ENCODE measurements at places on chromosomes 3 and 15.

DNA sequence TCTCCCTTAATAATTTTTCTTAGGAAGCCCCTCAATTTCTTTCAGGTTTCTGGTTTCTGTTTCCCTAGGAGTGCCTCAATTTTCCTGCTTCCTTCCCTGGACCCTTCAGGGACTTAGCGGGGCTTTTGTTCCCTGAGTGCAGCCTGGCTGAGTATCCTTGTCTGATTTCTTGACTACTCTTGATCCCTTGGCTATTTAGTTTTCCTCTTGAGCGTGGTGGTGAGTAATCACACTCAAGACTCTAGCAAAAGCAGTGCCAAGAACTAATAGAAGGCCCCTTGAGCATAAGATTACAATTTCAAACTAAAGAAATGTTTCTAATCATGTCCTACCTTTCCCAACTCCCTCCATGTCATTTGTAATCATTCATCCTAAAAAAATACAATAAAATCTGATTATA is 94.3 kb upstream of the C3orf80 start:
- no peak for DNase-seq

DNA sequence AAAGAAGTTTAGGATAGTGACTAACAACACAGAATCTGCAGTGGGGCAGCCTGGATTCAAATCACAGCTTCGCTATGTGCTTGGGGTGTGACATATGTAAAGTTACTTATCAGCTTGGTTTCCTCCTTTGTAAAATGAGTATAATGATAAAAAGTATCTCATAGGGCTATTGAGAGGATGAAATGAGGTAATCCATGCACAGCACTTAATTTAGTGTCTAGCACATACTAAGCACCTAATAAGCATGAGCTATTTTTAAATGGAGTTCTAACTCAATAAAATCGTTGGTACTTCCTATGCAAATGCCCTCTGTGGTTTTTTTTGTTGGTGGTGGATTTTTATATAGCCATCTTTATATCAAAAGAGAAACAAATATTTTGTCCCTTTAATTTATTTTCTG is 503.8 kb downstream of the MECOM start:
- DNase-seq, result no peak

DNA sequence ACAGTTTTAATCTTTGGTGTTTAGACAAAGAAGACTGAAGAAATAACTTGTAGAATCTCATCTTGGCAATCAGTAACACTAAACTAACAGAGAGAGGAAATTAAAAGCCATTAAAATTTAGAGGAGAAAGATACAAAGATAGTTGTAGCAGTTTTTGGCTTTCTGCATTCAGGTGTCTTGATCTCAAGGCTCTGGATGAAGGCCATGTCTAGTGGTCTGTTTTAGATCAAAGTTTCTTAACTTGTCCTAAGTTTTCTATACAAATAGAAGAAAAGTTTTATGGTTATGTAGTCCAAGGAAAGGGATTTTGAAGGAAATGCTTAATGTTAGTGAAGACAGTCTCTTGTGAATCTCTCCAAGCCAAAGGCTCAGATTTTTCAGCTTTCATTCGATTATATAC is 222.9 kb downstream of the BCHE start:
- DNase-seq, result no peak

- DNase-seq, result no peak
These were observed 6.8 kb downstream of the CHSY1 start for GRCh38 chr15:101244889-101245668.

Measured in activated CD8-positive, alpha-beta memory T cell treated with anti-CD3 and anti-CD28 coated beads for 4 hours (primary cell).